ENCODE measurements at places on chromosomes 4 and X. TPM values are rescaled to one million over a fixed set of nuclear protein-coding genes. Genes with fewer than 3 reads are reported as not detected.

- no peaks in the 10 kb centered on the region for H3K27me3 ChIP-seq
- H3K36me3 ChIP-seq = no peaks in the 10 kb centered on the region
- H3K27ac ChIP-seq = no peak overlapping the region
- no peak overlapping the region for H3K4me3 ChIP-seq
Measured at GRCh38 chr4:100960232-100960631, 387.1 kb downstream of the PPP3CA start.

DNA sequence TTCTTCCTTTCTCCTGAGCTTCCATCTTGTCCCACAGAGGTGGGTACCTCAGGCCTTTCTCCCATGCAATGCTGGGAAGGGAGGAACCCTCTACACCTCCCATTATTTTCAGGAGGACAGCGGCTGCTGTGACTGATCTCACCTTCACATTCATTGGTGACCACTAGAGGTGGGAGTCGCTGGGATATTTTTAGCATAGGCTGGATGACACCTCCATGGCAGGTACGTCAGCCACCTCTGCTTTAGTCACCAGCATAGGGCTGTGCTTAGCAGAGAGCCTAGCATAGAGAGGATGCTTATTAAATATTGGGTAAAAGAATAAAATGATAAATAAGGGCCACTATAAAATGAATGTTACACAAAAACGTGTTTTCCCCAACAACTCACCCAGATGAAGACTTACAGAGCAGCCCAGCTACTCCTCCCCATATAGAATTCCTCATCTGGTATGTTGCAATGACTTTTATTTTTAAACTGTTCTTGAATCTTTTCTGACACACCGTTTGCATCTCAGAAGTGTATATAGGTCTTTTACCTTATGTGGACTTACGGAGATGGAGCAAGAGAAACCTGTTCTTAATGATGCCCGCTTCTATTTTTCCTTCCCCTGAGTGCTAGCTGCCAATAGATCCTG lies 60.9 kb upstream of the SORBS2 start:
- H3K4me3 ChIP-seq = no peak overlapping the region
- DNase-seq = no peak
- H3K4me1 ChIP-seq = no peaks in the 10 kb centered on the region

DNA sequence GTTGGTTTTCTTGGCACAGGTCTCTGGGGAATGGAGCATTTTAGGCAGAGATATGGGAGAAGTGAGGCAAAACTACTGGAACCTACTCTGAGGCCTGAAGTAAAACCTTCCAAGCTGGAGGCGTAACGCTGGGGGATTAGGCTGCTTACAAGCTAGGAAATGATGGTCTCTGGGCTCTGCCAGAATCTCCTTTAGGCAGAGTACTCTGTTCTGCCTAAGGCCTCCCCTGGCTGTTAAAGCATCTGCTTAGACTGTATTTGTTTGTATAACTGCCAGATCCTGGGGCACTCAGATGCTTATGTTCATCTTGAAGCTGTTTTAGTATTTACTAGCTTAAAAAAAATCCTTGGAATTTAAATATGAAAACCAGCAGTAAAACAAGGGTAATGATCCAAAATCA lies 822.2 kb downstream of the RPA4 start:
- no peaks in the 10 kb centered on the region for H3K27me3 ChIP-seq
- DNase-seq = no peak
- no peaks in the 10 kb centered on the region for H3K4me1 ChIP-seq
- no peak overlapping the region for H3K4me3 ChIP-seq
- H3K36me3 ChIP-seq = no peaks in the 10 kb centered on the region

- no peaks in the 10 kb centered on the region for H3K27me3 ChIP-seq
- no peaks in the 10 kb centered on the region for H3K4me1 ChIP-seq
- no peak for DNase-seq
- H3K36me3 ChIP-seq = no peaks in the 10 kb centered on the region
- peak overlapping the region; percentile 27 for H3K27ac ChIP-seq
Measured at GRCh38 chr4:26412381-26413372, 77.6 kb downstream of the CCKAR start.

DNA sequence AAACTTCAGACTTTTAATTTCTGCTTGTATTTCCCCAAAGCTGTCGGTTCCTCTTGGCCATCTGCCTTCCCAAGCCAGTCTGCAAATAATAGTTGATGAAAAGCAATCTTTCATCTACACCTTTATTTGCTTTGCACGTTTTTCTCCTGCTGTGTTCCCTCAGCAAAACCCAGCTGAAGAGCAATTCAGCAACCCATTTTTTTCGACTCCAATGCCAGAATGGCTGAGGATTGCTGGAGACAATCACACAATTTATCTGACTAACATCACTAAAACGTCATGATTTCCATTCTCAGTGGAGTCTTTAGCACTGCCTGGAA lies 94.3 kb downstream of the GPRIN3 start:
- H3K27me3 ChIP-seq = no peaks in the 10 kb centered on the region
- H3K4me3 ChIP-seq = no peak overlapping the region
- no peak overlapping the region for H3K27ac ChIP-seq
- H3K36me3 ChIP-seq = no peaks in the 10 kb centered on the region
- no peaks in the 10 kb centered on the region for H3K4me1 ChIP-seq
- DNase-seq = no peak

GRCh38 chr4:169268951-169269760 lies 1.6 kb downstream of the SH3RF1 start:
- H3K4me1 ChIP-seq = no peaks in the 10 kb centered on the region
- peak overlapping the region; percentile 96 for H3K4me3 ChIP-seq
- H3K36me3 ChIP-seq = no peaks in the 10 kb centered on the region
- no peaks in the 10 kb centered on the region for H3K27me3 ChIP-seq

DNA sequence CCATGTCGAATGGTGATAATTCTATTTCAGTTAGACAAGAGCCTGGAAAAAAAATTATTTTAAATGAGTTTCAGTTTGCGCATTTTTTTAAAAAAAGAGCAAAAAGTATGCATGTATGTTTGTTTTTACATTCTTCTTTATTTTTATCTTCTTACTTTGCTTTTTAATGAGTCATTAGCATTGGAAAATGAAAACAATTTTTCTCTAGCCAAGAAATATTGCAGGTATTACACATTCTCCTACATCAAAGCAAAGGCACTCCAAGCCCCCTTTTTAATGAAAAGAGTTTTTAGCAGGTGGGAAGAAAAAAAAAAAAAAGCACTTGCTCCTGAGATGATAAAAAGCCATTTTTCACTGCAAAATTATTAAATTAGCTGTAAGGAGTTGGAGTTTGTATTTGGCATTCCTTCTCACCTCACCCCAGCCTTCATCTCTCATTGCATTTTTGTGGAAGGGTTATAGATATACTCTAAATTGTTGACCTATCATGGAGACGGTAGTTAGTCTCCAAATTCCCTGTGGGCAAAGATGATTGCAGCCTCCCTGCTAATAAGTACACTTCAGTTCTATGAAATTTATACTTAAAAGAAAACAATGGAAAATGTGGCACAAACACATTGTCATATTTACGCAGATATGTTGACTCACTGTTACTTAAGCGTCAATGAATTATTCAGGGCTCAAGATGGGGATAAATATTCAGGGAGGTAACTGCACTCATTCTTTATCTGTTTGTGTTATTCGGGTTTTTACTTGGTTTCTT lies 43.8 kb downstream of the PALLD start:
- H3K4me3 ChIP-seq = no peak overlapping the region
- no peaks in the 10 kb centered on the region for H3K36me3 ChIP-seq
- no peak for DNase-seq
- no peaks in the 10 kb centered on the region for H3K4me1 ChIP-seq
- no peak overlapping the region for H3K27ac ChIP-seq
- no peaks in the 10 kb centered on the region for H3K27me3 ChIP-seq

- no peaks in the 10 kb centered on the region for H3K27me3 ChIP-seq
- no peak for DNase-seq
- H3K4me3 ChIP-seq = no peak overlapping the region
- no peak overlapping the region for H3K27ac ChIP-seq
- H3K4me1 ChIP-seq = no peaks in the 10 kb centered on the region
- H3K36me3 ChIP-seq = no peaks in the 10 kb centered on the region
Measured at GRCh38 chrX:11363069-11363594, 69.9 kb downstream of the AMELX start.

GRCh38 chr4:52051213-52051614 lies at the start of gene SPATA18:
Gene SPATA18, plus strand, starts transcription at chr4:52051304. Its CDS starts 401 bp downstream, at chr4:52051705.
- H3K36me3 ChIP-seq = no peaks in the 10 kb centered on the region
- peak; percentile 22 for DNase-seq
- no peaks in the 10 kb centered on the region for H3K27me3 ChIP-seq
- H3K27ac ChIP-seq = peak within 1 kb of the TSS; percentile 87
- H3K4me3 ChIP-seq = peak within 1 kb of the TSS; percentile 74

- H3K36me3 ChIP-seq = no peaks in the 10 kb centered on the region
- no peaks in the 10 kb centered on the region for H3K4me1 ChIP-seq
- H3K27me3 ChIP-seq = no peaks in the 10 kb centered on the region
- H3K4me3 ChIP-seq = no peak overlapping the region
Measured at GRCh38 chr4:163663454-163664225, 169.2 kb downstream of the TMA16 start.

DNA sequence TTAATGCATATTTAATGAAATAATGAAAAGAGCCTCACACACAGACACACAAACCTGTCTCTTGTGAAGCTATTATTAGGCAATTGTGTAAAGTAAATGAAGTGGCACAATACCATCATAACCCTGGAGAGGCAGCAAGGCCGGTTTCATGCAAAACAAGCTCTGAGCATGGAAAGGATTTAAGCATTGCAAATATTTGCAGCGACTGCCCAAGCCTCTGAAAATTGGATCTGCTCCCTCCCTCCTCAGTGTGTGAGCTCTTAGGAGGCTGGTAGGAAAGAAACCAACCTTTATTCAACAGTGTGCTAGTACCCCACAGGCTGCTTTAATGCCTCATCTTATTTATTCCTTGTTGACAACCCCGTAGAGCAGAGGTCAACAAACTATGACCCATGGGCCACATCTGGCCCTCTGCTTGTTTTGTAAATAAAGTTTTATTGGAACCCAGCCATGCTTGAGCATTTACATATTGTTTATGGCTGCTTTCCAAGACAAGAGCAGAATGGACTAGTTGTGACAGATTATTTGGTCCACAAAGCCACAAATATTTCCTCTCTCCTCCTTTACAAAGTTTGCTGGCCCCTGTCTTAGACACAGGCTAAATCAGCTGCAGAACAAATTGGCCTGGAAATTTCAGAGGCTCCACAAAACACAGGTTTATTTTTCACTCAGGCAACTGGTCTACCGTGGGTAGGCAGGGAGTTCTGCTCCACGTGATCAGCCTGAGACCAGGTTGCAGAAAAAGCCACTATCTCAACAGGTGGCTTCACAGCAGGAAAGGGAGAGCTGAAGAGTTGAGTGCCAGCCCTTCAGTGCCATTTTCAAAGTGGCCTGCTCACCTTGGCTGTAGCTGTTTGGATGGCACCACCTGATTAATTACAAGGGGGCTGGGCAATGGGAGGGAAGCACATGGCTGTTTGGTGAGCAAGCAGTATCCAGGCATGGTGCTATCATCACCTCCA lies 16.8 kb downstream of the RS1 start:
- no peaks in the 10 kb centered on the region for H3K4me1 ChIP-seq
- no peak overlapping the region for H3K27ac ChIP-seq
- peak; percentile 37 for DNase-seq
- H3K4me3 ChIP-seq = no peak overlapping the region
- H3K36me3 ChIP-seq = no peaks in the 10 kb centered on the region
- no peaks in the 10 kb centered on the region for H3K27me3 ChIP-seq

- no peak overlapping the region for H3K27ac ChIP-seq
- no peaks in the 10 kb centered on the region for H3K27me3 ChIP-seq
- H3K4me1 ChIP-seq = no peaks in the 10 kb centered on the region
Measured at GRCh38 chr4:145799223-145799622, 119.3 kb downstream of the C4orf51 start.

DNA sequence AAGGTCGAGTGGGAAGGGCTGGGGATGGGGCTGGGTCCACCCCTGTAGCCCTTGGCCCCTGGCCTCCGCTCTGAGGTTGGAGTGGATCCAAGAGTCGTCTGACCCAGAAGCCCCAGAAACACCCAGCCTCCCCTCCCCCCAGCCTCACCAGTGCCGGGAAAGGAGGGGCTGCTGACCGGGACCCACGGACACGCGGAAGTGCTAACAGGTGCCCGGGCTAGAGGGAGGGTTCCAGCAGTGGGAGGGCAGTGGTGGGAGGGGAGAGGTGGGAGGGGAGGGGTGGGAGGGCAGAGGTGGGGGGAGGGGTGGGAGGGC lies 131.8 kb upstream of the NKX1-1 start:
- no peaks in the 10 kb centered on the region for H3K36me3 ChIP-seq
- no peaks in the 10 kb centered on the region for H3K4me1 ChIP-seq
- no peak for DNase-seq
- no peak overlapping the region for H3K27ac ChIP-seq
- no peaks in the 10 kb centered on the region for H3K27me3 ChIP-seq
- no peak overlapping the region for H3K4me3 ChIP-seq

NDUFB11 gene
- total RNA-seq = 49.3 TPM

MAPK10 gene
- total RNA-seq = 18.4 TPM

LRCH2 gene
- total RNA-seq = 3.9 TPM

SLC4A4 gene
- 1.4 TPM for total RNA-seq

EPGN gene
- total RNA-seq = 2.0 TPM

FAM133A gene
- total RNA-seq = 0.15 TPM

KLHL8 gene
- 14.6 TPM for total RNA-seq
